ENCODE measurements at places on chromosomes 6 and 20.

- DNase-seq = no peak
Observed at GRCh38 chr6:21046276-21046675, 512.0 kb downstream of the CDKAL1 start.

DNA sequence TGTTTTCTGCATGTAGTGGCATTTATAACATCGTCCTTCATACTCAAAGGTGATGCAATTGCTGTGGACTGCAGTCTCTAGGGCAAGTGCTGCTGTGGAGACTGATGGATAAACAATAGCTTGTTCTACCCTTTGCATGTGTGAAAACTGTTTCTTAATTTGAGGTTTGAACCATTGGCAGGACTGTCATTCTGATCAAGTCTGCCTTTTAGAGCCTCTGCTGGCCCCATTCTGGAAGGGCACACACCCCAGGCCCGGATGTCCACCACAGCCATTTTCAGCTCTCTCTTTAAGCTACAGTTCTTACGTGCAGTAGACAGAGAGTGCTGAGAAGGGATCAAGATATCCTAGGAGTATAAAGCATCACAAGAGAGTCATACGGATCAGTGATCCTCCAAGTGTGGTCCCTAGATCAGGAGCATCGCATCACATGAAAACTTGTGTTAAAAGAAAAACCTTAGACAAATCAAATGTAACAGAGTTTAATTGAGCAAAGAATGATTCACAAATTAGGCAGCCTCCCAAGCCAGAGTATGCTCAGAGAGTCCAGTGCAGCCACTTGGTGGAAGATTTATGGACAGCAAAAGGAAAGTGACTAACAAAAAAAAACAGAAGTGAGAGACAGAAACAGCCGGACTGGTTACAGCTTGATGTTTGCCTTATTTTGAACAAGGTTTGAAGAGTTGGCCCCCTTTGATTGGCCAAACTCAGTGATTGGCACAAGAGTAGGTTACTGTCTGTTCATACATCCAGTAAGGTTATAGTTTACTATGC, 52.0 kb downstream of the FRK start:
- no peak for DNase-seq

GRCh38 chr20:57526087-57526884, 1.3 kb upstream of the CTCFL start:
- DNase-seq = no peak

GRCh38 chr20:47125508-47125757, 230.8 kb downstream of the EYA2 start:
- no peak for DNase-seq

DNA sequence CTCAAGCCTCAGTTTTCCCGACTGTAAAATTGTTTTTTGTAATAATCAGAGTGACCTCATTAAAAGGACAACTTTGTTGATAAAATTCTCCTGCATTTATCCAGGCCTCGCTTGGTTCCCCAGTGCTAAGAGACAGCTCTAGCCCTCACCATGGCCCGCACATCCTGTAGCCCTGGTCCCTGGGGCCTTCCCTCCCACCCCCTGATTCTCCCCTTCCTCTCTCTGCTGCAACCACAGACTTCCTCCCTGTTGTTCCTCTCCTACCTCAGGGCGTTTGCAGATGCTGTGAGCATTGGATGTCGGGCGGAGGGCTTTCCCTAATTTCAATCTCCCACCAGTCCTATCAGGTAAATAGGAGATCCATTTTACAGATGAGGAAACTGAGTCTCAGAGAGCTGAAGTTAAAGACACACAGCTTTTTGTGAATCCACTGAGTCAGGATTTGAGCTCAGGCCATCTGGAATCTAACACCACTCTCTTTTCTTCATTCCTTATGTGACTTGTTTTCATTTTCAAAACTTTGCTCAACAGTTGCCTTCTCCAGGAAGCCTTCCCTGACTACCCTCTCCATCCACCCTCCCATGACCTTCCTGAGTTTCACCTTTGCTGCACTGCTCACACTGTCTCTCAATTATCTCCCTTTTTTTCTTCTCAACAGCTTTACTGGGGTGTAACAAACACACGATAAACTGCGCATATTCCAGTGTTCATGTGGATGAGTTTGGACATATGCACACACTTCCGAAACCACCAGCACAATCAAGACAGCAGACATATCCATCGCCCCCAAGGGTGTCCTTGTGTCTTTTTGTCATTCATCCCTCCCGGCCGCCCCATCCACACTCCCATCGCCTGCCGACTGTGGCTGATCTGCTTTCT, 107.1 kb downstream of the CEBPB start:
- no peak for DNase-seq

- no peak for DNase-seq
Observed at GRCh38 chr6:44926556-44926955, 401.6 kb upstream of the RUNX2 start.

DNA sequence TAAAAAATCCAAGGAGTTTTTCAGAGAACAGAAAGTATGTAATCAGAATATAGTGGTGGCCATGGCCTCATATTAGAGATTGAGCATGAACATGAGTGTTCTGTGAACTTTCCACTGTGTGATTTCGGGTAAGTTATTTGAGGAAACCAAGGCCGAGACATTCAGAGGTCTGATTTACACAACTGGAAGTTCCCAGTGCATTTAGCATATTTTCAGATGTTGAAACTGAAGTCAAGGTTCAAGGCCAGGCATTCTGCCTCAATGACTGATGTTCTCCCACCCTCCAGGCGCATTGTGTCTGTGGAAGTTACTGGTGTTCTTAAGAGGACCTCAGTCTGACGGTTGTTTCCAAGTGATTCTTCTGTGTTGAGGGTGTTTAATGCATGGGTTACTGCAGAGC, 26.2 kb downstream of the RNF144B start:
- DNase-seq = no peak

- no peak for DNase-seq
Observed at GRCh38 chr6:15232836-15233510, 12.9 kb upstream of the JARID2 start.

DNA sequence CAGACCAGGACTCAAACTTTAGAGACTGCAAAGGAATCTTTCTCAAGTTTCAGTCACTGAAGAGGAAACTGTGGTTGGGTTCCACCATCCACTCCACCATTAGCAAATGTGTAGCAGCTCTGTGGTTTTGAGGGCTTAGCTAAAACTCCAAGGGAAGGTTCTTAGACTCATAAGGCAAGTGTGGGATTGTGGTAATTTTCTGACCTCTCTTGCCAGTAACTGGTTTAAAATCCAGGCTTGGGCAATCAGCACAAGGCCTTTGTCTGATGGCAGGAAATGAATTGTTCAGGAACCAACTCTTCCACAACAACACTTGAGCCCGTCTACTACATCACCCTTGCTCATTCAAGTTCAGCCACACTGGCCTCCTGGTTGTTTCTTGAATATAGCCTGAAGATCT, 68.6 kb upstream of the FBXL4 start:
- no peak for DNase-seq

DNA sequence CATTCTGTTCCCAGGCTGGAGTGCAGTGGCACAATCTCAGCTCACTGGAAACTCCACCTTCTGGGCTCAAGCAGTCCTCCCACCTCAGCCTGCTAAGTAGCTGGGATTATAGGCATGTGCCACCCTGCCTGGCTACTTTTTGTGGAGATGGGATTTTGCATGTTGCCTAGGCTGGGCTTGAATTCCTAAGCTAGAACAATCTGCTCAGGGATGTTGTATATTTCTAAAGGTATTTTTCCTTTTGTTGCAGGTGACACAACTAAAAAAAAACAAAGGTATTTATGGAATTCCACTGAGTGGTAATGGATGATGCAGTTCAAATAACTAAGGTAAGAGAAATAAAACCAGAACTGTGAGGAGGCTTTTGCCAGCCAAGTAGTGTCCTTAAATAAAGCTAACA, 49.7 kb downstream of the PTPRA start:
- DNase-seq = no peak

- no peak for DNase-seq
Observed at GRCh38 chr20:22501566-22502344, 82.6 kb downstream of the FOXA2 start.

DNA sequence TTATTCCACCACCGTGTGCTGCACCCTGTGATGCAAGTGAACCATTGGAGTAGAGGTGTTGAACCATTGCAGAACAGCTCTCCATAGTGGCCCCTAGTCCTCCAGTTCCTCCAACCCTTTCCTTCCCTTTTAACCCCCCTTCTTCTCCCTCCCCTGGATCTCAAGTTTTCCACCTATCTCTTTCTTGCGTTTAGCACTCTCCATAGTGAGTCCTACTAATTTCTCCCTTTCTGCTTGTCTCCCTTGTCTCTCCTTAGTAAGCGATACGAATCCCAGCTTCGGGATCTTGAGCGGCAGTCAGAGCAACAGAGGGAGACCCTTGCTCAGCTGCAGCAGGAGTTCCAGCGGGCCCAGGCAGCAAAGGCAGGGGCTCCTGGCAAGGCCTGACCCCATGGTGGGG, 1.1 kb downstream of the PFDN6 start:
- DNase-seq = no peak

DNA sequence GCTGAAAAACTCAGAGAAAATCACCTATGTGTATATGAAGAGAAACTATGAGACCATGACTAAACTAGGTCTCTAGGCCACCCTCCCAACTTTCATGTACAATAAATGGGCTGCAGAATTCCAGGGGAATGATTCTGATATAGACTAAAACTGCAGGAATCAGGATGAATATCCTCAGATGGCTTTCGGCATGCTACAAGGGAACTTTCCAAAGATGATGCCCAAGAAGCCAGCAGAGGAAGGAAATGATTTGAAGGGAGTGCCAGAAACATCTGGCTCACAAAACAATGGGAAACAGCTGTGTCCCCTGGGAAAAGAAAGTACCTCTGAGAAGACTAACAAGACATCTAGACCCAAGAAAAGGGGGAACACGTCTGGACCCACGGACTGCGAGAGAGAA, 41.1 kb downstream of the PLN start:
- DNase-seq = no peak

- DNase-seq = no peak
Observed at GRCh38 chr6:28996844-28997510, 8.1 kb downstream of the ZNF311 start.

GRCh38 chr6:93036835-93037234, 382.5 kb downstream of the EPHA7 start:
- DNase-seq = no peak

- DNase-seq = no peak
Observed at GRCh38 chr6:2659882-2660281, 90.8 kb downstream of the MYLK4 start.

- no peak for DNase-seq
Observed at GRCh38 chr6:48401016-48401415, 290.0 kb upstream of the PTCHD4 start.

DNA sequence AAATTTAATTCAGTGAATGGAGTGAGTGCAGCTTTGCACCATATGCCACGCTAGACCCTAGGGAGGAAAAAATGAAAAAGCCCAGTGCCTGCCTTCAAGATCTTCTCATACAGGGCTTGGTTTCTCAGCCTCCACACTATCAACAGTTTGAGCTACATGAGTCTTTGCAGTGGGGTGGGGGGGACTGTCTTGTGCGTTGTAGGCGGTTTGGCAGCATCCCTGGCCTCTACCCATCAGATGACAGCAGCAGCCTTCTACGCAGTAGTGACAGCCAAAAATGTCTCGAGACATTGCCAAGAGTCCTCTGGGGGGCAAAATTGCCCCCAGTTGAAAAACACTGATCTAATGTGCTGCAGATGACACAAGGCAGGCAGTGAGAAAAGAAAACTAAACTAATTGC, 6.2 kb downstream of the CDH22 start:
- no peak for DNase-seq

DNA sequence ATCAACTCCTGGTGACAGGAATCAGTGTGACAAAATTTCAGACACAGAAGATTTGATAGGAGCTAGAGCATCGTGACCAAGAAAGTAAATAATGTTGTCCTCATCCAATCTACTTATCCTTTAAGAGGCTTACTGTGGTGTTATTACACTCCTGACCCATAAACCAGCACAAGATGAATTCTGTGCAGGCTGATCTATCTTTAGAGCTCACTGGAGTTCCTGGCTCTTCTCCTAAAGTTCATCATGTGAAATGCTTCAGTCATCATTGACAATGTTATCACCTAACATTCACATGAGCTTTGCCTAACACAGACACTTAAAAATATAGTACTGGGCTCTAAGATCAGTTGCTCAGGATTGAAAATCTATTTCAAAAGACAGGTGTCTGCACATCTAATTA, 271.0 kb upstream of the HSF2 start:
- no peak for DNase-seq

- no peak for DNase-seq
Observed at GRCh38 chr20:24135781-24136180, 147.2 kb upstream of the GGTLC1 start.

Data from GOT3 (cell line).